Cardiac muscle cell (in vitro differentiated cells and primary cell): ENCODE measurements at places on chromosomes 5 and 9. TPM values are rescaled to one million over a fixed set of nuclear protein-coding genes. Genes with fewer than 3 reads are reported as not detected.

The C9orf153 gene
- total RNA-seq: 0.74 and 1.0 TPM in 2 replicates

The CCNI2 gene
- total RNA-seq: not detected in 2 replicates

The OBP2B gene
- total RNA-seq: not detected in 2 replicates

DNA sequence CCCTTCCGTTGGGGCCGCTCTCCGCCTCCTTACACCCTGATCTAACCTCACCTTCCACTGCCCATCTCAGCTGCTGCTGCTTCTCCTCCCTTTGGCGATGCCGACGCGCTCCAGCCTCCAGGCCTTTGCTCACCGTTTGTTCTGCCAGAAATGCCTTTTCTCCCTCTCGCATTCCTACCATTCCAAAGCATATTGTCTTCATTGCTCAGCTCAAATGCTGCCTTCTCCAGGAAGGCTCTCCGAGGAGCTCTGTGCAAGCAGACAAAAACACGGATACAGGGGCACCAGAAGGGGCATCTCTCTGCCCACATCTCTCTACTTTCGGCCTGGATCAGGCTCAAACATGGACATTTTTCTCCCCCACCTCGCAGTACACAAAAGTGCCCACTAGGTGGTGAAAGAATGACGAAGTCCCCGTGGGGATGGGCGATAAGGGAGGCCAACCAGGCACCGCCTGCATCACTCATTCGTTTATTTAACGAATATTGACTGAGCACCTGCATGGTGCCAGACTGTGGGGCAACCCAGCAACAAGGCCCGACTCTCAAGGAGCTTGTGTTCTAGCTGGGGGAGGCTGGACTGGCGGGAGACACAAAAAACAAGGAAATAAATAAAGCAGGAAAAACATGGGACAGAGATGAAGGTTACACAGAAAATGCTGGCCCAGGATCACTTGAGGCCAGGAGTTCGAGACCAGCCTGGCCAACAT lies 7.3 kb upstream of the GRHPR start:
- DNase-seq: peak; percentile 78

GRCh38 chr5:155313518-155313917 lies 300.0 kb downstream of the KIF4B start:
- DNase-seq: no peak

DNA sequence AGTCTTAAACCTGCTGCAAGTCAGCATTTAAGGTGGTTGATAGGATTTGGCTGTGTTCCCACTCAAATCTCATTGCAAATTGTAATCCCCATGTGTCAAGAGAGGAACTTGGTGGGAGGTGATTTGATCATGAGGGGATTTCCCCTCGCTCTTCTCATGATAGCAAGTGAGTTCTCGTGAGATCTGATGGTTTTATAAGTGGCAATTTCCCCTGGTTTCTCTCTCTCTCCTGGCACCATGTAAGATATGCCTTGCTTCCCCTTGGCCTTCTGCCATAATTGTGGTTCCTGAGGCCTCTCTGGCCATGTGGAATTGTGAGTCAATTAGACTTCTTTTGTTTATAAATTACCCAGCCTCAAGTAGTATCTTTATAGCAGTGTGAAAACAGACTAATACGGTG lies 84.3 kb upstream of the SMC2 start:
- DNase-seq: peak; percentile 16

DNA sequence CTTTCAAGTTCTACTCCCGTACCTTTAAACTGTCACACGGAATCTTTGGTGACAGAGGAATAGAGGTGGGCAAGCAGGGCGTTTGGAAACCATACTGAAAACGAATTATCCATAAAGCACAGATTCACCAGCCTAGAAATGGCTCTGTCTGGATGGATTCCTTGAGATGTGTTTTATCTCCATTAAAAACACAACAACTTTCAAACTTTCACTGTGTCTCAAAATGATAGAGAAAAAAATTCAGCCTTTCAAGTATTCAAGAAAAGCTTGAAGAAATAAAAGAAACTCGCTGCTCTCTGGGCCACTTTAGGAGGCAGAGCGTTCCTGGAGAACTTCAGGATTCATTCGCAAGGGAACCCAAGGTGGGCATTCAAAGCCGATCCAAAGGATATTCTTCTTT lies 589 bp upstream of the THBS4 start:
- no peak for DNase-seq

DNA sequence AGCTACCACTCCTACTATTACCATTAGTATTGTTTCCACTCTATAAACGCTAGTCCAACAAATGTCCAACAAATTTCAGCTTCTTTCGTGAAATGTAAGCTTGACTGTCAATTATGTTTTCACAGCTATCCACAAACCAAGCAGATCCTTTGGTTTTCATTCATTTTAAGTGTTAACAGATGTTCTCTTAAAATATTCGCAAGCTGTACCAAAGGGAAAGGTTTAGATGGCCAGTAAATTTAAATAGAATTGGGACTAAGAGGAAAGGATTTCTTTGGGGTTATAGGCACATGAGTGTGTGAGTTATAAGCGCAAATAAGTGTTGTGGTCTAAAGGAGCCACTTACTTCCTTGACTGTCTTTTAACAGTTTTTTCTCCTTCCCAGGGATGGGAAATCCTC lies 136.8 kb upstream of the ADRA1B start:
- no peak for DNase-seq
